ENCODE measurements at places on chromosomes 6 and 20.

DNA sequence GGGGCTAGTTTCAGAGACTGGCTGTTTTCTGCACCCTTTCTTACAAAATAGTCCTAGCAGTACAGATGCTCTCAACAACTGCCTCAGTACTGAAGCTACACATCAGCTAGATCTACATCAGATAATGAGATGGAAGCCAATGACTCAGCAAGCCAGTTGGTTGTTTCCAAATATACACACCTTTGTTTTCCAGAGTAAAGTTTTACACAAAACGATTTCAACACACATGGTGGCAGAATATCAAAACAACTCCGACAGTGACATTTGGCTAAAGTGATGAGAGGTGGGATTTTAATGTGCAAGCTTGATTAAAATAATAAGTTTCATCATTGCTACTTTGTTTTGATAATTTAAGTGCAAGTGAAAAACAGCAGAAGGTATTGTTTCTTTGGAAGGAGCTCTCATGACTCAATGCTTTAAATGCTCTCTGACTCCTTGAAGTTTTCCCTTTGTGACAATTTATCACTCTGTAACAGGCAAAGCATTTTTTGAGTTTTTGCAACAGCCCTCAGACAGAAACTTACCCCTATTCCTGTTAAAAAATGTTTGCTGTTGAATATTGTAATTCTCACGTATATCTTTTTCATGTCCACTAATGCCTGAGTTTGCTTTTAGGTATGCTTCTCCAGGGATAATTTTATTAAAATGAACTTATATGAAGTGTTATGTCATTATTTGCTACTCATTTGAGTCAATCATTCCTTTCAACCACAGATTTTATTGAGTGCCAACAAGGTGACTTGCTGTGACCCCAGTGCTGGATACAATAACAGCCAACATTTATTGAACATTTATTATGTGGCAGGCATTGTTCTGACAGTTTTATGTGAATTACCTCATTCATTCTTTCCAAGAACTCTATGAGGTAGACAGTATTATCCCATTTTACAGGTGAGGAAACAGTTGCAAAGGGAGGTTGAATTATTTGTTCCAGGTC lies 882.0 kb downstream of the TFAP2A start:
- no peak for DNase-seq

DNA sequence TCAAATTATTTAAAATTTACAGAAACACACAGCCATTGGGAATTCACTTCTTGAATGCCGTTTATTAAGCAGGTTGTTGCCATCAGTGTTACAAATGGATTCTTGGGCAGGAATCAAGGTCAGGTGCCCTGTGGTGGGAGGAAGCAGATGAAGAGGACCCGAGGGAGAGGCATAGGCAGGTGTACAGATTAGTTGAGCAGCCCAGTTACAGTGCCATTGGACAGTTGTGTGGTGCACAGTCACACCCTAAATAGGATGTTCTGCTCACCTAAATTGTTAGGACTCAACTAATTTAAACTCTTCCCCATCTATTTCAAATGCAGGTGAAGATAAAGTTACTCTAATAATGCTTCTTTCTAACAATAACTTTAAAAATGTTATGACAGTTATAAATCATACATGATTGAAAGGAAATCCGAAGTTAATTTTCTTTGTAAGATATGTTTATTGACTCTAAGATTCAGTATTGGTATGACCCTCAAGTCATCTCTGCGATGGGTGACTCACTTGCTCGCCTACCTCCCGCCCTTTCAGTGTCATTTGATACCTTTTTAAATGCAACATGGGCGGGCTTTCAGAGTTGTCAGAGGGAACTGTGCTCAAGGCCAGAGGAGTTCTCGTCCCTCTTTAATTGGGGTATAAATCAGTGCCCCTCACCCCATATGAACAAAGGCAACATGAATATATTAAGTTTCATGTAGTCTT lies 35.1 kb downstream of the DSE start:
- no peak for DNase-seq

GRCh38 chr20:14632906-14633305 lies 295.5 kb upstream of the FLRT3 start:
- no peak for DNase-seq

DNA sequence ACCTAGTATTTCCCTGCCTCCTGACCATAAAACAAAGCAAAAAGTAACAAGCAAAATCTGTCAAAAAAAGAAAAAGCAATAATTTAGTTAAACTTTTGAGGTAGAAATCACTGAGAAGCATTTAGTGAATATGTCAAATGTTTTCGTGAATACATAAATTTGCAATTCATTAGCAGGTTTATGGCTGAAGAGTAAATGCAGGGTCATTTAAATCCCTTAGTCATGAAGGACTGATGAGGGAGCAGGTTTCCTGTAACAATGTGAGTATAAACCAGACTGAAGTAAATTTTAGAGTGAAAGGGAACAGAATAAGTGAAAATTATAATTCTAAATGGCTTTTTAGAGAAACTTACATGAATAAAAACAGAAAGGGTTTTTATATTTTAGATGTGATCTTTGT lies 313.5 kb upstream of the MANEA start:
- DNase-seq = no peak

DNA sequence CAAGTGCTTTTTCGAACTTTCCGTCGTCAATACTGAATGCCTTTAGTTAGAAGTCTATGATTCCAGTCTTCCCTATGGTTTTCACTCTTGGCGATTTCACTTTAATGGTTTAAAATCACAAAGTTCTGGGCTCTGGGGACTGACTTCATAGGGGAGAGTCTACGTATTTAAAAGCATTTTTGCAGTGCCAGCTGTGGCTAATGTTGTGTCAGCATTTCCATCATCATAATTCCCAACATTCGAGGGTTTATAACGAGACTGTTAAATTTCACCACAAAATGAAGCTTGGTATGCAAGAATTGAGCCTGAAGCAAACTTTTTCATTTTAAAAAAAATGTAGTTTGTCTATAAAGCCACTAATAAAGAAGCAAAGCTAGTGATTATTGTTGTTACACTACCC lies 242.7 kb downstream of the SOX4 start:
- no peak for DNase-seq

DNA sequence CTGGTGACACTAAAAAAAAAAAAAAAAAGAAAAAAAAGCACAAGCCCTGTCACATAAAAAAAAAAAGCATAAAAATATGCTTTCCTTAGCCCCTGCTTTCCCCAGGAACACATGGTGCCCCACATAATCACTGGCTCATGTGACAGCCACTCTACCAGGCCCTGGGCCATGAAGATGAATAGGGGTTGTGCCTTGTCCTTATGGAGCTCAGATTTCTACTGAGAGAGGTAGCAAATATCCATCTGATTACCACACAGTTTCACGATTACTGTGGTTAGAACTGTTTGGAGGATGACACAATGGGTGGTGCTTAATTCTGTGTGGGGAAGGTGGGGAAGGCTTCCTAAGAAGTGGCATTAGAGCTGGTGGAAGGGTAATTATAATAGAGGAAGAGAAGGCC lies 9.3 kb downstream of the RAET1E start:
- no peak for DNase-seq

- no peak for DNase-seq
Measured at GRCh38 chr6:5191722-5192121, 69.0 kb downstream of the LYRM4 start.

DNA sequence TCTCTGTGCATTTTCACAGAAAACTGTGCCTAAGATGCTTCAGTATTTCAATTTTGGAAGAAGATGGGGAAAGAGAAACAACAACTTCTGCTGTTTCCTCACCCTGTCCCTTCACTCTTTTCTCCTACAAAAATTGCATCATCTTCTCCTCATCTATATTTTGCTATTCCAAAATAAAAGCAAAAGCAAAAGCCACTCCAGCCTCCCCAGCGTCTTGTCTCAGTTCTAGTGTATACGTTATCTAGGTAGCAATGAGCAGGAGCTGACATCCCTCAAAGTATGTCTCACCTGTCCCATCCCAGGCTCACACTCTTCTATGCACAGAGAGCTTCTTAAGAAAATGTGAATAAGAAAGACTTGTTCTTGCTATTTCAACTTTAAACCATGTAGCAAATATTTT lies 163.8 kb upstream of the TAB2 start:
- DNase-seq = no peak

GRCh38 chr6:104711371-104711770 lies 148.3 kb downstream of the HACE1 start:
- no peak for DNase-seq

GRCh38 chr6:37347670-37348111 lies 6.1 kb upstream of the RNF8 start:
- DNase-seq = no peak

- DNase-seq = no peak
Measured at GRCh38 chr6:155782739-155783459, 327.3 kb upstream of the NOX3 start.

- DNase-seq = no peak
Measured at GRCh38 chr6:40780637-40781036, 193.5 kb upstream of the LRFN2 start.

DNA sequence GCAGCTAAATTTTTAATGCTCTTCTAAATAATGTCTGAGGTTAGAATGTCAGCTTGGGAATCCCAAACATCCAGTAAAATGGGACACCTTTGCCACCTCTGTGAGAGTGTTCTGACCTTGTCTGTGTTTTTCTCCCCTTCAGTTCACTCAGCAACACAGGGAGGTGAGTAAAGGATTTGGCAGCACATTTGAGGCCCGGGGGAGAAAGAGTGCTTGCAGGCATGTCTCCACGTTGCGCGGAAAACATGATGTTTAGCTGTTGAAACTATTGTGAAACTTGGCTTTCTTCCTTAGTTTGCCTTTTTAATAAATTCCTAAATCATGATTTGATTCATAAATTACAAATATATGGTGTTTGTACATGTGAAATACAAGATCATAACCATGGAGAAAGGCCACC lies 707.8 kb upstream of the FLRT3 start:
- DNase-seq = no peak

DNA sequence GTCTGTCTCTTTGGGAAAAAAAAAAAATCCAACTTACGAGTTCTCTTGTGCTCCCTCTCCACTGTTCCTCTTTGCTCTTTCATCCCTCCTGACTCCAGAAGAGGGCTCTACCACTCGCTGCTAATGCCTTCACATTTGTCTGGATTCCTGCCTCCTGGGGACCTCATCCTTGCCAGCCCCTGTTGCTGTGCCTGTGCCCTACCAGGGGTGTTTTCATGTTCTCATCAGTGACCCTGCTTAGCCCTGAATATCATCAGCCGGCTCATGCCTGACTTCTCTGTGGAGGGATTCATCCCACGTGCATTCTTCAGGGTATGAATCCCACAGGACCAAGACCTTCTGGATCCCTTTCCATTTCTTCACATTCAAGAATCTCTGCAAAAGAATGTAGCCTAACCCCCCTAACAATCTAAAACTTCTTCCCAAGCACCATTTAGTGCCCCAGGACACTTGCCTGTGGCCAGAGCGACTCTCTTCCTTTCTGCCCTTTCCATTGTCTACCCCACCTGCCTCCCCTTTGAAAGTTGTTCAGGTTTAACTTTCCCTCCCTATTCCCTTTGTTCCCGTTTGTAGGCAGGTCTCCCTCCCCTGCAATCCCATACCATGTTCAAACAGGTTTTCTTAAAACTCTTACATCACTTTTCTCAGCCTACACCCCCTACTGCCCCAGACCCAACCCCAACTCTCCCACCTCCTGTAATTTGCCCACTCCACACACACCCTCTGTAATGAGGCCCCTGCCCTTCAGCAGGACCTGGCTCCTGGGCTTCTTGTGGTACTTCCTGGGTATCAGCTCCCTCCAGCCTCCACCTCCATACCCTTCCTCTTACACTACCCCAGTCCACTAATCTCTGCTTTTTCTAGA lies 50.2 kb downstream of the RREB1 start:
- no peak for DNase-seq

DNA sequence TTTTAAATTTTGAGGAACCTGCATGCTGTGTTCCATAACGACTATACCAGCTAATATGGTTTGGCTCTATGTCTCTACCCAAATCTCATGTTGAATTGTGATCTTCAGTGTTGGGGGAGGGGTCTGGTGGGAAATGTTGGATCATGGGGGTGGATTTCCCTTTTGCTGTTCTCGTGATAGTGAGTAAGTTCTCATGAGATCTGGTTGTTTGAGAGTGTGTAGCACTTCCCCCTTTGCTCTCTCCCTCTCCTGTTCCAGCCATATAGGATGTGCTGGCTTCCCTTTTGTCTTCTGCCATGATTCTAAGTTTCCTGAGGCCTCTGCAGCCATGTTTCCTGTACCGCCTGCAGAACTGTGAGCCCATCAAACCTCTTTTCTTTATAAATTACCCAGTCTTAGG lies 61.8 kb upstream of the NEDD9 start:
- DNase-seq = no peak

DNA sequence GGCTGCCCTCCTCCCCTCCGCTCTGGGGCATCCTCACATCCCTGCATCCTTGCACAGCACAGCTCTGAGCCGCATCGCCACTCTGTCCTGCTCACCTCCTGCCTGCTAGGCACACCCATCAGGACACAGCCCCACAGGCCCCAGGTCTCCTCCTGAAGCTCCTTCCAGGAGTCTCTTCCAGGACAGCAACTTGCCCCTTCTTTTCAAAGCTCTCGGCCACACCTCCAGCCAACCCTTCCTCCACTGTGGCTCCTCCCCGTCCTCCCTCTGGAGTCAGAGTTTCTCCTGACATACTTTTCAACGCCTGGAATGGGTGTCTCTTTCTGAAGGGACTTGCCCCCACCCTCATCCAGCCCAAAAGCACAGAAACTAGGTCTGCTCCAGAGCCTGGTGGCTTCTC lies 77.3 kb downstream of the SLC23A2 start:
- DNase-seq = no peak

DNA sequence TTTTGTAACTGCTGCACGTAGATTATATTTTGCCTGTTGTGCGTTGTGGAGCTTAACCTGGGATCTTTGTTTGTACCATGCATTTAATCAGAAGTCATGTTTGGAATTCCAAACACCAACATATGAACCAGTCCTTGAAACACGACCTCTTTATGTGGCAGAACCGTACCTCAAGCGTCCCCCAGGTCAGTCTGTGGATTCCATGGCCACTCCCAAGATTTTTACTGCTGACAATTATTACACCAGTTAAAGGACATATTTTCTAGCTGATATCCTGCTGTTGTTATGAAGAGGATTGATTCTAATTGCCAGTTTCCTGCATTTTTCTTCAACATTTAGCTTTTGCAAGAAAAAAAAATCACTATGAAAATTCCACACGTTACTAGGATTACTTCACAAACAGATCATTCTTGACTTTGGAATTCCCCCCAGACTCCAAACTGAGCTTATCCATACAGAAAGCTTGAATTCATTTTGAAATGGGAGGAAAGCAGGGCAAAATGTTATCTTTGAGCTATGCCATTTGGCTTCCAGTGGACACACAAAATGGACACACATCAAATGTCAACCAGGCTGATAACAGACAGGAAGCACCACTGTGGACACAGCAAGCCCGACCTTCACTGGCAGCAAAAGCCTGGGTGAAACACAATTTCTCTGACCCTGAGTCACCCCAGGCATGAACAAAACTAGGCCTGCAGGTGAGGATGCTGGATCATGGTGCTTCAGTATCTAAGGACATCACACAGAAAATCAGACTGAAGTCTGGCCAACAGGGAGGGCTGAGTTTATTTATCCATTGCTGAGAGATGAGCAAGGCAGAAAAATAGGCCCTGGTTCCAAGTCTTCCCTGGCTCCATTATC lies 542.9 kb upstream of the JAG1 start:
- no peak for DNase-seq

DNA sequence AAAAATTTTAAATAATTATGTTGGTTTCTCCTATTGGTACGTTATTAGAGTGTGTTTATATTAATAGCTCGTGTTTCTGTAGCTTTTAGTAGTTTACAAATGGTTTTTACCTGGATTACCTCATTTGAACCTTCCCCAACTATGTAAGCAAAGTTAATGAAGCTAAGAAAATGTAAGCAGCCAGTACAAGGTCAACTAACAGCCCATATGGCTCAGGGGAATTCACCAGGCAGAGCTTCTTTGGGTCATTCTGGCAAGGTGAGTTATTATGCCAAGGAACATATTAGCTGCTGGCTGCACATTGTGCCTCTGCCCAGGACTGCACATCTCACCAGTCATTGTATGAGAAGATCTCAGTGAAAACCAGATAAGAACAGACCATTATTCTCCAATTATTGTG lies 27.0 kb upstream of the MARCKS start:
- no peak for DNase-seq

Data from activated T-helper 1 cell treated with anti-CD3 and anti-CD28 coated beads, Interleukin-12 subunit alpha, Interleukin-12 subunit beta, Interleukin-2, Interleukin-4 antibody, amounts not matched to agents 30 ng/mL and 10 ng/mL and 1 ng/mL, durations not matched to agents 14 hours and 24 hours and 36 hours (primary cell).